Renal cortical epithelial cell (primary cell): ENCODE measurements at places on chromosomes 13 and 19.

DNA sequence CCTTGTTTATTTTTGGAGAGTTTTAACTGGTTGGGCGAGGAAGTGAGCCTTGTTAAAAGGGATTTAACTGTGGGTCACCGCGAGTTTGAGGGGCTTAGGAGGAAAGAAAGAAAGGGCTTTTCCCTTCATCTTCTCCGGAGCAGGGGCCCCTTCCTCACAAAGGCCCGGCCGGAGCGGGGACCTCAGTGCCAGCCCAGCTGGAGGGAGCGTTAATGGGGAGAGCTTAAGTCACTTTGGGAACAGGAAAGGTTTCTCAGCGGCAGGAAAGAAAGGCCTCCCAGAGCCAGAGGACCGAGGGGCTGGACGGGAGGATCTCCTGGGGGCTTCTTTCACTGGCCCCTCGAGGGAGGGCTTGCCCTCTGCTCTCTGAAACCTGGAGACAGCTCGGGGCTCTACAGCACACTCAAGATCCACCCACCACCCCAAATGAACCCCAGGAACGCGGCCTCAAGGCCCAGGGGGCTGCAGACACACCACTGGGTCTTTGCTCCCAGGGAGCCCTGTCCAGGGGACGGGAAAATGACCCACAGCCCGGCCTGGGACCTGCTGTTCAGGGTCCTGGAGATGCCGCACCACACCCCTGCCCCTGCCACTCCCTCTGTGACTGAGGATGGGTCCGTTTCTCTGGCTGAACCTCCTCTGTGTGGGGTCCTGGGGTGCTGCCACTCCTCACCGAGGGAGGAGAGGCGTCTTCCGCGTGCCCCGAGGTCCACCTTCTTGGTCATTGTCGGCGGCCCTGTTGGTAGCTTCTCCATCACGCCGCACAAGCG is 128.3 kb downstream of the URI1 start:
- DNase-seq, result no peak

DNA sequence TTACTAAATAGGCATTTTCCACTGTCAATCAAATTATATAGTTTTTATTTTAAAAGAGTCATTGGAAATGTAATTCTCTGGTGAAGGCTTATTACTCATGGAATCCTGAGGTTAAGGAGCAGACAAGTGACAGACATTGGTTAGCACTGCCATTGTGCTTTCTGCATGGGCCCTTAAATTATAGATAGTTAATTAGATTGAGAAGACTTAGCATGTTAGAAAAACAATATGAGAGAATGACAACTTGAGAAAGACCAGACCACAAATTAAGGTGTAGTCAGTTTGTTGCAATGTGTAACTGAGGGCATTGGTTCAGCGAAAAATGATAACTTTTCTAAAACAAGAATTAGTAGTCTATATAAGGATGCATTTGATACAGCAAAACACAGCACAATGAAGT is 195.5 kb downstream of the SLITRK6 start:
- DNase-seq, result no peak

DNA sequence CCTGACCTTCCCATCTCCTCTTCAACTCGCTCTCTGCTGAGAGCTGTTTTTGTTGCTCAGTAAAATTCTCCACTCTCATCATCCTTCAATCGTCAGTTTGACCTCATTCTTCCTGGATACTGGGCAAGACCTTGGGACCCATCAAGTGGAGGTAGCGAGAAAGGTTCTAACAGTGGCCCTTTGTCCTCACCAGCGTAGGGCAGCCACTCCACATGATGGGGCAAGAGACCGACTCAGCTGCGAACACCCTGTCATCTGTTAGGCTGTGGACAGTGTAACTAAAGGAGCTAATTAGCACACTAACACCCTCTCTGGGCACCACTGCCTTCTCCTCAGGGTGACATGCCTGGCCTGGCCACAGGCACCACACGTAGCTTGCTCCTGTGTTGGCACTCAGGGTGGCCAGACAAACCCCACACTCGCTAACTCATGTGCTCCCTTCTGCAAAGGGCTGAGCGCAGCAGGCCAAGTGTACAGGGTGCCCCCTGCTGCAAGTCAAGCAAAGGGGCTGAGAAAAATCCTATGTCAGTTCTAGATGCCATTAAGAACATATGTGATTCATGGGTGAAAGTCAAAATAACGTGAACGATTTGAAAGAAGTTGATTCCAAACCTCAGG is 1216.0 kb downstream of the SLITRK5 start:
- no peak for DNase-seq

DNA sequence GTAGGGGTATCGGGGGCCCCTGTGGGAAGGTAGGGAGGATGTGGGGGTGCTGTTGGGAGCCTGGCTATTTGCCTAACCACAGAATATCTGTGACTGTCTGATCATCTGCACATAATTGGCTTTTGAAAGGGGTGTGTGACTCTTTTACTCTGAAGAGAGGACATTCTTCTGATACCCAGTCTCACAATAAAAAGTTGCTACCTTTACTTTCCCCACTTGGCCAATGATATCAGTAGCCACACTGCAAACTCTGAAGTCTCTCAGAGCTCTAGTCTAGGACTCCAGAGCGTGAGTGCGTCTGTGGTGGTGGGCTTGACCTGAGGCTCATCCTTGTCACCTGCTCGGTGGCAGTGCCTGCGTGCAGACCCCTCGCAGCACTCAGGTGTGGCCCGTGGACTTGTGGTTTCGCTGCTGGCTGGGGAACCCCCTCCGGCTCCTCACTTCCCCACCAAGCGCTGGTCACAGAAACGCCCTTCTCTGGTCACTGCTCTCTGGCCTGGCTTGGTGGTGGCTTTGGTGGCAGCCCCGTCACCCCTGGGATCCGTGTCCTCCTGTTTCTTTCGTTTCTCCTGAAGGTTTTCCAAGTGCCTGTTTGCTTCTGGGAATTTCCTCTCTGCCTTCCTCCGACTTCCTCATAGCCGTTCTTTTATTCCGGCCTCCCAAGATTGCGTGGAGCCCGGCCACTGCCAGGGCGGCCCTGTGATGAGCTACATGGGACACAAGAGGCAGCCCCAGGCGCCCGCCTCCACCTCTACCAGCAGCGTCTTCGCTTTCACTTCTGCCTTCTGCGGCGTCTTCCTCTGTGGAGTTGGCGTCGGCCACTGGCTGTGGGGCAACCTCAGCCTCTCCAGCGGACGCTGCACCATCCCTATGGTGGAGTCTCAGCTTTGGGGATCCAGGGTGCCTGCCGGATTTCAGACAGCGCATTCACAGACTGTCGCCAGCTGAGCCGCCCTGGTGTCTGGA is 78.0 kb downstream of the ATP11A start:
- no peak for DNase-seq

- DNase-seq, result no peak
These were observed 92.2 kb downstream of the DCLK1 start for GRCh38 chr13:36038785-36039555.

DNA sequence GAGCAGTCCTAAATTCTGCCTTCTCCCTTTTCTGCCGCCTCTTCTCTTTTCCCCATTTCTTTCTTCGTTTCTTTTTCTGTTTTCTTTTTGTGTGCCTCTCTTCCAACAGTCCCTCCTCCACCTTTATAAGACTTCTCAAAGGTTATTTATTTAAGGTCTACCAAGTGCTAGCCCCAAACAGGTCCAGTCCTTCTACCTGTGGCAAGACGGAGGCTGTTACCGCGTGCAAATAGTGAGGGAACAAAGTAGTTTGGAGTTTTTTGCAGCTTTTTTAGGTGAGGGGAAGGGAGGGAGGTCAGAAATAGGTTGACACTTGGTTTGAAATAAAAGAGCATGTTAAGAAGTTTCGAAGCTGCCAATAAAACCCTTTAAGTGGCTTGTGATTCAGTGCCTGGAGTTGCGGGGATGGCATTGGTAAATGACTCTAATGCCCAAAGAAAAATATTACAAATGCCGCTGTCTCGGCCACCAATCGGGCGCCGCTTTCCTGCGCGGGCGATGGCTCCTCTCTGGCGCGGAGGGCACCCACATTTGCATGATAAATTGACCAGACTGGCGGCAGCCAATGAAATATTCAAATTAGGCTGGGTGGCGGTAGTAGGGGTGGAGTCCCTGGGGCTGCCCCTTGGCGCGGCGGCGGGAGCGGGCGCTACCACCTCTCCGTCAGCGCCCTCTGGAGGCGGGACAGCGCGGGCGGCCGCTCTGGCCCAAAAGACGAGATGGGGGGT is 7.5 kb upstream of the TSHZ3 start:
- no peak for DNase-seq

GRCh38 chr13:44032802-44033201 is 153.1 kb downstream of the LACC1 start:
- DNase-seq, result no peak

- no peak for DNase-seq
These were observed 20.0 kb downstream of the ACP7 start for GRCh38 chr19:39104186-39104596.
